Activated T-helper 17 cell treated with anti-CD3 and anti-CD28 coated beads, Interleukin-2, amount 50 U/mL, for 72 hours (primary cell): ENCODE measurements at places on chromosomes 13 and 19. TPM values are rescaled to one million over a fixed set of nuclear protein-coding genes. Genes with fewer than 3 reads are reported as not detected.

The FAM216B gene
- not detected for total RNA-seq

The SPIB gene
- total RNA-seq: 2.4 TPM

The GRK1 gene
- 0.09 TPM for total RNA-seq

The CNMD gene
- not detected for total RNA-seq

The FFAR1 gene
- 0.42 TPM for total RNA-seq

The PEX11G gene
- total RNA-seq: not detected

The FOXA3 gene
- total RNA-seq: 0.32 TPM

The VAV1 gene
- total RNA-seq: 114 TPM

The MTRF1 gene
- total RNA-seq: 32.5 TPM

The WTIP gene
- total RNA-seq: 1.9 TPM

The LYPD3 gene
- 3.0 TPM for total RNA-seq

The CYTH2 gene
- 35.4 TPM for total RNA-seq

The KLF1 gene
- 0.61 TPM for total RNA-seq

The MTUS2 gene
- total RNA-seq: not detected

The MISP3 gene
- total RNA-seq: 4.1 TPM

The SYCN gene
- not detected for total RNA-seq

The TEX26 gene
- not detected for total RNA-seq

The LEUTX gene
- total RNA-seq: not detected

The ZNF763 gene
- total RNA-seq: 0.64 TPM

The TMEM86B gene
- total RNA-seq: 8.5 TPM
